ENCODE measurements at places on chromosomes 4 and X. TPM values are rescaled to one million over a fixed set of nuclear protein-coding genes. Genes with fewer than 3 reads are reported as not detected.

DNA sequence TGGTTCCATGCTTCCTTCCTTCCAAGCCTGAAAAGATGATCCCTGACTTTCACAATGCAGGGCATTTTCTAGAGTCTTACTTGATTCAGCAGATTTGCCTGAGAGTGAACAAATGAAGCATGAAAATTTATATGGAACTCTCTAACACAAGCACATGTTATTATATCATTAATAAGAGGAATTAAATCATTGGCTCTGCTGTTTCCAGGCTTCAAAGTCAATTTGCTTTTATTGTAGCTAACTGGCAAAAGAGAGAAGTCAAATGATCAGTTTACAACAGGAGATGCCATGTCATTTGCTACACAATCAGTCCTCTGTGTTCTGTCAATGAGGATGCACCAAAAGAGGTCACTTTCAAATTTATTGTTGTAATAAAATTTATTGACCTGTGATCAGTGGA lies 101.5 kb upstream of the UGT8 start:
- DNase-seq: no peak

OTC gene
- total RNA-seq: 1.7 TPM

CSAG1 gene
- total RNA-seq: not detected

GRCh38 chr4:153154007-153154975 lies 50.0 kb upstream of the TRIM2 start:
- peak; percentile 84 for DNase-seq

- peak; percentile 6 for DNase-seq
These were observed 908.1 kb downstream of the CCSER1 start for GRCh38 chr4:91035276-91035675.

DNA sequence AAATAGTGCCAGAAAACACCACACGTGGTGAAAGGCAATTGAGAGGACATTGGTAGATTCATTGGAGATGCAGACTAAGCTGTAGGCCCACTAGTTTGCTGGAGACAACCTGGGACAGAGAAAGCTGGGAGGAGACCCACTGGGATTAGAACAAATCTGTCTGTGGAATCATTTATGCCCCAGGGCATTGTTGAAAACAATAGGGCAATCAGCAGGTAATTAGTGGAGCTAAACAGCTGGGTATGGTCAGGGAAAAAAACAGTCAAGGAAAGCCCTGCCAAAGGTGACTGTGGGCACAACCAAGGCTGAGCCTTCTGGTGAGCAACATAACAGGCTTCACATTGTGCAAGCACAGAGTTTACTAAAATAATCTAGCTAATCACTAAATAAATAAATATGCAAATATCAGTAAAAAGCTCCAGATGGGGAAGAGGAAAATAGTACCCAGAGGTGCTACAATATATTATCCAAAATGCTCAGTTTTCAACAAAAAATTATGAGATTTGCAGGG lies 9.0 kb downstream of the TCEAL3 start:
- no peak for DNase-seq

DNA sequence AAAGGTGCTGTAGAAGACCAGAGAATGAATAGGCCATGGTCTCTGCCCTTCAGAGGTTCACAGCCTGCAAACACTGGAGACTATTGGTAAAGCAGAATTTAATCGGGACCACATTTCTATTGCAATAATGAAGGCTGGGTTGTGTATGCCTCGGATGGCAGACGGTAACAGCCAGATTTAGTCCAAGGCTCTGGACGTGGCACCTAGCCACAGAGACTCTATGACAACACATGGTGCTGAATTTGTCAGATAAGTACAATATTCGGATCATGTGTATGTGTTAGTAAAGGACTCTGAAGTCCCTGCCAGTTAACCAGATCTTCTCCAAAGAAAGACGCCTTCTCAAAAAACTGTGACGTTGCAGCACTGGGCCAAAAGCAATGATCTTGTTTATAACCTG lies 129.0 kb downstream of the DCTD start:
- DNase-seq: no peak

Data from lung (tissue), 17 donors.